Activated CD8-positive, alpha-beta memory T cell treated with anti-CD3 and anti-CD28 coated beads for 1 hour (primary cell): ENCODE measurements at places on chromosomes 1 and 21.

GRCh38 chr1:43446388-43446740 lies 7.4 kb downstream of the HYI start:
- DNase-seq, result no peak

- DNase-seq, result no peak
Observed at GRCh38 chr1:174337000-174337681, 110.6 kb upstream of the GPR52 start.

DNA sequence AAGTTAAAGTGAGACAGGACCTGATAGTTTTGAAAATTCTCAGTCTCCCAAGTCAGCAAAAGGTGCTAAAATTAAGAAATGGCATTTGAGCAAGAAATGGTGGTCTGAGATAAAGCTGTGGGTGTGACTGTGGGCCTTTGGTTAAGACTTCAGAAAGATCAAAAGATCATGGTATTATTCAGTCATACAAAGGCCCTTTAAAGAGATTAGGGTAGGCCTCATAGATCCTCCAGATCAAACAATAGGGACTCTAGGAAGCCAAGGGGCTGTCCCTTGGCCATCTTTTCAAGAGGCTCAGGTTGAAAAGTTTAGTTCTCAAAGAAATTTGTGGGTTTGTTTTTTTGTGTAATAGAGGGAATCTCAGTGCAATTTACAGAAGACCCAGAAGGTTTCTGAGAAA lies 8.4 kb downstream of the HMGB4 start:
- DNase-seq, result no peak

DNA sequence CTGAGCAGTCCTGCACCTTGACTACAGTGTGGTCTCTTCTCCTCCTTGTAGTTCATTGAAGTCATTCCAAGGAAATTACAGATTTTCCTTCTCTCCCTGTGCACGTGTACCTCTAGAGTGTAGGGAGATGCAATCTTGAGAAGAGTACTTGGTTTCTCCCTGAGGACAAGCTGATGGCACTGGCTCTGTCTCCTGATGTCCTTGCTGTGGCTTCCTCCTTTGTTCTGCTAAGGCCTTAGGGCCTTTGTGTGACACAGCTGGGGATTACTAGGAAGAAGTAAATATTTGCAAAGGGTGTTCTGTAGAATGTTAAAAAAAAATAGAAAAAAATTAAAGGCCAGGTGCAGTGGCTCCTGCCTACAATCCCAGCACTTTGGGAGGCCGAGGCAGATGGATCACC lies 66.2 kb upstream of the APOBEC4 start:
- DNase-seq, result no peak

DNA sequence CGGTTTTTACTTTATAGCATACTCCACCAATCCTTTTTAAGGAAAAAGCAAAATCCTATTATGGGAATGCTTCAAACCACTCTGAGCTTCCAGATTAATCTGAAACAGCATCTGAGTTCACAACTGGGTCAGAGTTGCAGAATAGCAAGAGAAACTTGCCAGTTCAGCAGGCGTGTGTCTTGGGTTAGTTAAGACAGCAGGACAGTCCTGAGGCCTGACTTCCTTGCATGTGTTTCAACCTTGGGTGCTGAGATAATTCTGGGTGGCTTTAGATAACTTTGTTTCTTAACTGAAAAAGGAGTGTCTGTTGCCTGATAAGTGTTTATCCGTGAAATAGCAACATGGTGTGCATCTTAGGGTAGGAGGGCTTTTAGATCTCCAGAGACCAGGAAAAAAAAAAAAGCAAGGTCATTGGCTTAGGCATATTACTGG lies 169.2 kb downstream of the DHRS3 start:
- DNase-seq, result no peak

DNA sequence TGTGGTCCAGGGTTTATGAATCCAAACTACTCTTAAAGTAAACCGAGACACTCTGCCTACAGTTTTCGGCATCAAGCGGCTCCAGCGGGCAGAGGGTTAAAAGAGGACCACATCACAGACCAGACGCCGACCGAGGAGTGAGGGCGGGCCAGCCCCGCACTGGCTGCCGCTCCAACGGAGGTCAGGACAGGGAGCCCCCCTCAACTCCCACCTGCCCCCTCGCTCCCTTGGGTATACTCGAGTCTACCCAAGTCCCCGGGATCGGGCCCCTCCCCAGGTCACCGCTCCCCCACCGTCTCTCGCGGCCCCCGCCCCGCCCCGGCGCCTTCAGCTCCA lies 312 bp downstream of the ARNT start:
- no peak for DNase-seq

DNA sequence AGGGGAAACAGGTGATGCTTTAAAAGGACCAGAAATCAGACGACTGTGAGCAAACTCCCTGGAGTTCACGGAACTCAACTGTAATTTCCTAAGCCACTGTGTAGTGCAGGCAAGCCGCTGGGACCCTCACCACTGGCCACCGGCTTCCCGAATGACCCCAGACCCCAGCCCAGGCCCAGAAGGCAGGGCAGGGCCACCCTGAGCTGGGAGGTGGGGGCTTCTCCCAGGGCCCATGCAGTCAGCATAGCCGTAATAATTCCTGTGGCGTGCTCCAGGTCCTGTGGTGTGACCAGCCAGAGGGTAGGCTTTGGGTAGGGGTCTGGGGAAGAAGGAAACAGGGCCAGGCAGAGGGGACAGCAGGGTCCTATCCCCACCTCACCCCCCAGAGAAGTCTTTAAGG lies 3.5 kb upstream of the ARF1 start:
- no peak for DNase-seq

DNA sequence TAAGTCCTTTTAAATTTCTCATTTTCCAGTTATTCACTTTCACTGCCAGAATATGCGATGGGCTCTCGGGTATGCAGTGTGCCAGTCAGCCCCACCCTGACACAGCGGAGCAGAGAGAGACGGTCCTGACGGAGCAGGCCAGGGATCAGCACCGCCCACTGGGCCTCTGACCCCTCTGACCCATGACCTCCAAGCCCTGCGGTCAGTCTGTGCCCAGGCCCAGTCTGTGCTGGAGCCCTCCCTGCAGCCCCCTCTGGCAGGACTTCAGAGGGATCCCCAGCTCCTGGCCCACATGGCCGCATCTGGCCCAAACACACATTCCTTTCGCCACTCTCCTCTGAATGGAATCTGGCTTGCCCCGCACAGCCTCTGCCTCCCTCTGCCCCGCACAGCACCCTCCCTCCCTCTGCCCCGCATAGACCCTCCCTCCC lies 43.4 kb upstream of the COL6A2 start:
- DNase-seq, result no peak

DNA sequence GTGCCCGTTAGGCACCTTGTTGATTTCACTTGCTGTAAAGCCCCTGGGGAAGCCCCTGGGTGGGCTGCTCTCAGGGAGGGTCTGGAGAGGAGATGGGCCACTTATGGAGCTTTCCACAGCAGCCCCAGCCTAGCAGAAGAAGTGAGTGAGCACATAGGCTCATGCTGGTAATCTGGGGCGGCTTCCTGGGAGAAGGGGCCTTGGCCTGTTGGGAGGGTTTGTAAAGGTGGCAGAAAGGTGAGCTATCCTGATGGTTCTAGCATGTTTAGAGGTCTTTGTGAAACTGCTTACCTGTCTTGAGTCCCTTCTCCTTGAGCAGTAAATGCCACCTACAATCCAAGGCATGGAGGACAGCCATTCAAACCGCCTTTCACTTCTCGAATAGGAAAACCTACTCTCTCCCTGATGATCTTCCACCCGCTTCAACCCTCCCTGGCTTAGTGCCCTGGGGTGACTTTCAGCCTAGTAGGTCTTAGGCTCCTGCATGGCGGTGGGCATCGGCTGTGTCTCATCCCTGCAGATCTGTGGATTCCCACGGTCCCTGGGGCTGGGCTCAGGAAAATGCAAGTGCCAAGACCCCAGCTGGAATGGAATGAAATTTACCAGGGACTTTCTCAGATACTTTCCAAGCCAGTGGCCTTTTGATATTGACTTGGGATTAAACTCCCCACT lies 87.6 kb upstream of the SELENON start:
- DNase-seq, result no peak

DNA sequence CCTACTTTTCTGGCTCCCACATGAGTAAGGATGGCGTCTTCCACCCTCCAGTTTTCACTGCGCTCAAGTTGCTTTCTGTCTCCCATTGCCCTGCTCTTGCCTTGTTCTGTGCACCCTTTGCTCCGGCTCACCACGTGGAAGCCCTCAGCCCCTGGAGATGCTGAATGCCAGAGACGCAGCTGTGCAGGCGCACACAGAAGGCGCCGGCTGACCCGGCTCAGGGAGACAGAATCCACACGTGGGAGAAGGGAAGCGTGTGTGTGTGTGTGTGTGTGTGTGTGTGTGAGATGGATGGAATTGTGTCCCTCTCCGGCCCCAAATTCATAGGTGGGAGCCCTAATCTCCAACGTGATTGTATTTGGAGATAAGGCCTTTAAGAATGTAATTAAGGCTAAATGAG lies 118.2 kb upstream of the ERRFI1 start:
- DNase-seq, result no peak

DNA sequence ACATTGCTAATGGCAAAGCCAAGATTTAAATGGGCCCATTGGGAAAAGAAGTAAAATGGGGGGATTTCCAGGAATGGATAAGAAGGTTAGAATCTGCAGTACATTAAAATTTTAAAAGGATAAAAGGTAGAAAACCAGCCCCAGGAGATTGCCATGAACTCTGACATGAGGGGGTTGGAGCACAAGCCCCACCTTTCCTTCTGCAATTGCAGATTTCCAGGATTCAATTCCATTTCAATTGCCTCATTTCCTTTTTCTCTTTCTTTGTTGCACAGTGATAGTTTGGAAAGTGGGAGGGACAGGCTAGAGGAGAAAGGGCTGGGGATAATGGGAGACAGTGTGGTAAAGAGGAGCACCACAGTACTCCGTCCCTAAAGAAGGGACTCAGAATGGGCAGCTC lies 238.5 kb upstream of the RAB4A start:
- no peak for DNase-seq

DNA sequence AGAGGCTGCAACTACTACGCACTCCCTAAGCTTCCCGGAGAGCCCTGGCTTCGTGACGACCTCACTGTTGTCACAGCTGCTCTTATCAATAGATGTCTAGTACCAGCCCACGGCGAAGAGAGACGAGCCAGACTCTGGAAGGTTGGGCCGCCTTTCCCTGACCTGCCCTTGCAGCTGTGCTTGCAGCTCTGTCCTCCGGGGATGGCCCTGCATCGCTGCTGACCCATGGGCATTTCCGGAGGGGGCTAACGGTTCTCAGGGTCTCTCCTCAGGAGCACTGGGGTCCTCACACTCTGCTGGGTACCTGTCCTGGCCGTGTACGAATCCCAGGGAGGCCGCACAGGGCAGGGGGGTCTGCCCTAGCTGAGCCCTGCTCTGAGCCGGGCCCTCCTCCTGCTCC lies 93.8 kb upstream of the COL6A1 start:
- no peak for DNase-seq

DNA sequence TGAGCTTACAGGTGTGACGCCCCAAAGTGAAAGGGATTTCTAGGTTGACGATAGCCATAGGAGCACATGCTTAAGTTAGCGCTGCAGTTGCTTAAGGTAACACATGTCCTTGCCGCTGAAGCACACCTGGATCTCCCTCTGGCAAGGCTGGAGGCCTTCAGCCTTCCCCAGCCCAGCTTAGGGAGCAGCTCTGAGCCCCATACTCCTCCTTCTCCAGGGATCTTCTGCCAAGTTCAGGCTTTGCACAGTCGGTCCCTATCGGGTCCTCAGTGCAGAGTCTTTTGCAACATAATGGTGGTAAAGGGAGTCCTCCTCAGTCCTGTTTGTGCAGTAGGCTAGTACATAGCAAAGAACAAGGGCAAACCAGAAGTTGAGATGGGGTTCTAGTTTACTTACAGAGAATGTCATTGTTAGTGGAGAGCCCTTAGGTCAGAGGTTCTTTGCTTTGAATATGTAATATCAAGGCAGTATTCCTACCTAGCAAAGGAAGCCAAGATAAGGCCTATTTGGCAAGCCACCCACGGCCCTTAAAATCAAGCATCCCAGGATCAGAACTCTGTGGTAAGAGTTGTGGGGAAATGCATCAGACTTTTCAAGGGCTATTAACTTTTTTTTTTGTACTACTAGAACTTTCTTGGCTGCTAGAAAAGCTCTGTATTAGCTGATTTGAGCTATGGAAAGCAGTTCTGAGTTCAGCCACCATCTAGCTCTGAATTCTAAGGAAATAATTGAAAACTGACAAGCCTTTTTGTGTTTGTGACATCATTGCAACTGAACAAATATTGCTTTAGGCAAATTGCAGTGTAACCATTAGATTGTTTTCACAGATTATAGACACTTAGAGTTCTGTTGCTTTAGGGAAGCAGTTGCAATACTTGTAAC lies 1.4 kb downstream of the EVA1C start:
- no peak for DNase-seq

- DNase-seq, result no peak
Observed at GRCh38 chr1:18734001-18734400, 103.4 kb downstream of the PAX7 start.

DNA sequence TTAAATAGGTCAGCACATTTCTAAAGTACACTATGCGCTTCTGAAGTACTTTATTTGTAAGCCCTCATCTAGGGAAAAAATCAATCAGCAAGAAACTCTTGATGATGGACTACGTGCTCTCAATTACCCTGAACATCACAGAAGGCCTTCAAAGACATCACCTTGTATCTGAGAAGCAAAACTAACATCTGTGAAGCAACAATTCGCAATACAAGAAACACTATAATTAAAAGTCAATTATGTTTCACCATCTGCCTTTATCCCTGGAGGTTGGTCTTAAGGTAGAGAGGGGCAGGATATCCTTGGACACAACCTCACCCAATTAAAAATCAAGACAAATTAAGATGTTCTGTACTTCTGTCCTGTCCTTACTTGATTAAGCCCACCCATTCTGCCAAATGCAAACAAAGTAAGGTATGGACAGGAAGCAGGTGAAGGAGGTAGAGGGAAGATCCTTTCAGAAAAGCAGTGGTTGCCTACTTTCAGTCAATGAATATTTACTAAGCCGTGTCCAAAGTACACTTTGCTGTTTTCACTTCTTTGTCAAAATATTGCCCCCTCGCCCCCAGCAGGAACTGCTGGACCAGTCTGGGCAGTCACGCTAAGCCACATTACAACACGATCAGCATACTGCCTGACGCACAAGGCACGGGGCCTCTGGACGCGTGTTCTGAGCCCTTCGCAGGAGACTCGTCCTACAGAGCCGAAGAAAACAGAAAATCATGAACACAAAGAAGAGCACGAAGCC lies 887 bp downstream of the SLC19A2 start:
- DNase-seq, result peak; percentile 11

DNA sequence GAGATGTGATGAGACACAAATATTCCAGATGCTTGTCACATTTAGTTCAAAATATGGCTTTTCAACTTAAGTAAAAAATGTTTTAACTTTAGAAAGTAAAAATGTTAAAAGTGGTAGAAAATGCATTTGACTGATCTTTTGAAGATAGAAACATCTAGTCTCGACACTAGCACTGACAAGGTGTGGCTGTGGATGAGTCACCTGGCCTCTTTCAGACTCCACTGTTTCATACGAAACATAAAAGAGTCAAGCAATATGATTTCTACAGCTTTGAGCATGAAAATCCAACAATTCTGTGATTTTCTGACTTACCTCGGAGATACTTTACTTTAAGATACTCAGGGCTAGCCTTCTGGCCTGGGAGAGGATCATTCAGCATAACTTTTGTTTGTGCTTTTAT lies 47.7 kb downstream of the TTC13 start:
- DNase-seq, result no peak
